Mesendoderm (in vitro differentiated cells): ENCODE measurements at places on chromosomes 5 and 9.

DNA sequence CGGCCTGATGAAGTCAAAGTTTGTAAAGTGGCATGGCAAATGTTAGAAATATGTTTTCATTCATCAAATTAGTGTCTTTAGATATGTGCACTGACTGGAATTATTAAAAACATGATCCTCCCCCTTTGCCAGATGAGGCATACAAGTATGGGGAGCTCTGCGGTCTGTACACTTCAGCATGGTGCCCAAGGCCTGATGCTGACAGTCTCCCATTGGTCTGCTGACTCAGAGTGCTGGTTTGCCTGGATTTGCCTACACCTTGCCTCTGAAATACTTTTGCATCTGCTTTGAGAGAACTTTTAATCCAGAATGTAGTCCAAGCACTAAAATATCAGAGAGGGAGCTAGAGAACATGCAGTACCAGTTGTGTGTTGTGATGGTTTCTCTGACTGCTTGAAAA, 354.3 kb upstream of the ACTBL2 start:
- DNase-seq = no peak

- no peak for DNase-seq
These were observed 221.3 kb upstream of the TAS2R1 start for GRCh38 chr5:9851458-9851857.

DNA sequence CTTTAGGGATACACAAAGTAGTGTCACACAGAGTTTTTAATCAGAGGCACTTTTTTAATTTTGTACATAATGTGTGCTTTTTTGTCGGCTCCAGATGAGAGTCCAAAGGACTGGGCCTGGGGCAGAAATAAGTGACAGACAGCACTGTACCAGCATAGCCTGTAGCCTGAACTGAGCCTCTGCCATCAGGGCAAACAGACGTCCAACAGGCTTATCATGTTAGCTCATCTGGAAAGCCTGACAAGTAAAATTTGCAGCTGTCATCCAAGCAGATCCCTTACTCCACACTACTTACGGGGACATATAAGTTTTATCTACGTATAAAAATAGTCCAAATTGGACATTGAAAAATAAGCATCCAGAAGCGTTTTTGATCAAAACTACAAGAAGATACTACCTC, 233.1 kb upstream of the GAS1 start:
- no peak for DNase-seq

GRCh38 chr5:33827885-33828284, 63.9 kb downstream of the ADAMTS12 start:
- no peak for DNase-seq

DNA sequence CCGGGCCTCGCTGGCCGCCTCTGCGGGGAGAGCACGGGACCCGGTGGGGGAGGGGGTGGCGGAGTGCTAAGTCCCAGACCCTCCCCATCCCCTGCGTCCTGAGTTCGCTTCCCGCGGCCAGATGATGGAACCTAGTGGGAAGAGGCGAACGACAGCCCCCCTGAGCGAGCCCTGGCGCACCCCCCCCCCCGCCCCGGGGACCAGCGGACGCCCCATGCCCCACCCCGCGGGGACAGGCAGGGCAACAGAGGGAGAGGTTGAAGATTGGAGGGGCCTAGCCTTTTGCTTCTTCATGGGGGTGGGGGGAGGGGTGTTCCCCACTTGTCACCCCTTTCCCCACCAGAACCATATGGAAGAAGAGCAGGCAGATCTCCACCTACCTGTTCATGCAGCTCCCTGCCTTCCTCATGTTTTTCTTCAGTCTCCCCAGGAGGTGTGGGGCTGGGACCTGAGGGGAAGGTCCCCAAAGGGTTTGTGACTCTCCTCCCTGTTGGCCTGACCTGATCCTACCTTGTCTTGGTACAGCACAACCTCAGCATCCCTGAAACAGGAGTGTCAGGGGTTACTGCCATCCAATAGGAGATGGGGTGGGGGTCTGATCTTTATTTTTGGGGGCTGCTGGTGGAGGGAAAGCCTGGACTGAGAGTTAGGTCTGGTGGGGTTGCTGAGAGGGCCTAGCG, 485 bp downstream of the FAM53C start:
- peak; percentile 43 for DNase-seq

GRCh38 chr5:148393390-148393741, 9.6 kb downstream of the FBXO38 start:
- peak; percentile 70 for DNase-seq

GRCh38 chr9:120757026-120757913, 35.9 kb downstream of the FBXW2 start:
- DNase-seq = no peak

DNA sequence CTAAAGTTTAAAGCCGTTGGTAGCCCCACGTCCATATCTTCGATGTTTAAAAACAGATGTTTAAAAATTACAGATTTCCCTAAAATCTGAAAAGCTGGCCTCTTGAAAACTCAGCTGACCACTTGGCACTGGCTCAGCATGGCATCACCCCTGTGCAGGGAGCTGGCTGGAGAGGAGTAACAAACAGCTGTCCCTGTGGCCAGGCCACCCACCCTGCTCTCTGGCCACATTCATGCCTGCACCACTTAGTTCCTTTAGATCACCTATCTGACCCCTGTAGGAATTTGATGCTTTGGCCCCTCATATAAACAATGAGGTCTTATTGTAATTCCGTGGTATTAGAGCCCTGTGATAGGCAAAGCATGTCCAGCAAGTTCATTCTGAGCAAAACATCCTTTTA, 107.5 kb downstream of the FRMD3 start:
- DNase-seq = no peak

GRCh38 chr9:36486329-36486932, 86.3 kb upstream of the MELK start:
- peak; percentile 61 for DNase-seq

GRCh38 chr9:36138496-36138895, 2.0 kb downstream of the GLIPR2 start:
- no peak for DNase-seq

GRCh38 chr5:68770551-68770950, 323.3 kb upstream of the SLC30A5 start:
- DNase-seq = no peak

DNA sequence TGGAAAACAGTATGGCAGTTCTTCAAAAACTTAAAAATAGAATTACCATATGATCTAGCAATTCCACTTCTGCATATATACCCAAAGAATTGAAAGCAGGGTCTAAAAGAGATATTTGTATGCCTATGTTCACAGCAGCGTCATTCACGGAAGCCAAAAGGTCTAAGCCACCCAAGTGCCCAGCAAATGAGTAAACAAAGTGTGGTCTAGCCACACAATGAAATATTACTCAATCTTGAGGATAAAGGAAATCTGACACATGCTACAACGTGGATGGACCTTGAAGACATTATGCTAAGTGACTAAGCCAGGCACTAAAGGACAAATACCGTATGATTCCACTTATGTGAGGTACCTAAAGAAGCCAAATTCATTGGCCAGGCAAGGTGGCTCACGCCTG, 11.1 kb upstream of the MED27 start:
- DNase-seq = no peak

- no peak for DNase-seq
These were observed 547.2 kb downstream of the CSNK1G3 start for GRCh38 chr5:124059200-124059599.

GRCh38 chr5:131217791-131218190, 46.1 kb upstream of the CDC42SE2 start:
- no peak for DNase-seq

DNA sequence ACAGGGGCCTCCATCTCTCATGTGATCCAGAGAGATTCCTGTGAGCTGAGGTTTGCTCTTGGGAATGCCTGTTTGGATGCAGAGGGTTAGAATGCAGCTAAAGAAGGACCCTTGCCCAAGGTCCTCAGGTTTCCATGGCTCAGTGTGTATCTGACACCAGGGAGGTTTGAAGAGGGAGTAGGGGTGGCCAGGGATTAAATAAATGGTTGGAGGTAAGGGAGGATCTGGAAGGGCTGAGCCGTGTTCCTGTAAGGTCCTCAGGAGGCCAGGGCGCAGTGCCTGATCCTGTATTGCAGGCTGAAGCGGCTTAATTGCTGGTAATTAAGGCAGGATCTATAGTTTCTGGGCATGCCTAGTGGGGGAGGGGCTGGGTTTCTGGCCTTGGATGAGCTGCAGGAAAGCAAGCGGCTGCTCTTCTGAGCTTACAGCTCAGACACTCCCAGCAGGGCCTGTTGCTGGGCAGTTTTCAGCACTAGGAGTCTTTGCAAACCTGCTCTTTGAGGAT, 41.5 kb upstream of the MAP1B start:
- DNase-seq = peak; percentile 97

DNA sequence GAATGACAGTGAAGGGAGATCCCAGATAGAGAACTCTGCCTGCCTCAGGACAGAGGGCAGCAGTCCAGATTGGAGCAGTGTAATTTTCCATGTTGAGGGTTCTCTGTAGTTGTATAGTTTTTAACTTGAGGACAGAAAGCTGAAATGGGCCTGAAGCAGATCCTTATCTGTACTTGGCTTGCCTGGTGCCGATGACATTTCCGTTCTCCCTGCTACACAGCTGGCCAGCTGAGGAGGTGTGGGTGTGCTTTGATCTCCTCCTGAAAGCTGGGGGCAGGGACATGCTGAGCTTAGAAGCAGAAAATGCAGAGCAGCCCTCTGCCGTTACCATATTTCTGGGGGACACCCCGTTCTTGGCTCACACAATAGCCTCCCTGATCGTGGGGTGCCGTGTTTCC, 10.5 kb downstream of the GLRX start:
- no peak for DNase-seq

DNA sequence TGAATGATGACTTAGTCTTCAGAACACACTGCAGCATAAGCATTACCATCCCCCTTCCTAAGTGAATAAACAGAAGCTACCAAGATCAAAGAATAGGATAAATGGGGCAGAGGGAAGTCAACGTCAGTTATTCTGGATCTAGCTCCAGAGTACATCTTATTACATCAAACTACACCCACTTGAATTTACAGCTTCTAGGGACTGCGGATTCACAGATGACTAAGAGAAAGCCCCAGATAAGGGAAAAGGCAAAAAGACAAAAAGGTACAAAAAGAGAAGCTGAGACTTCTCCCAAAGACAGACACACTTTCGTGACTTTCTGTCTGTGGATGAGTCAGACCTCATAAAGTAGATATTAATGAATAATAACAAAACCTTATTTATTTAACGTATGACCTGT, 457.9 kb upstream of the BRINP1 start:
- no peak for DNase-seq

GRCh38 chr9:79184831-79185230, 386.9 kb upstream of the TLE4 start:
- DNase-seq = no peak

- DNase-seq = peak; percentile 63
These were observed 12.2 kb downstream of the GPR150 start for GRCh38 chr5:95631991-95632675.

- DNase-seq = no peak
These were observed 1.3 kb upstream of the LPCAT1 start for GRCh38 chr5:1524799-1525623.

- DNase-seq = no peak
These were observed 74.0 kb upstream of the RAPGEF6 start for GRCh38 chr5:131709043-131709442.

DNA sequence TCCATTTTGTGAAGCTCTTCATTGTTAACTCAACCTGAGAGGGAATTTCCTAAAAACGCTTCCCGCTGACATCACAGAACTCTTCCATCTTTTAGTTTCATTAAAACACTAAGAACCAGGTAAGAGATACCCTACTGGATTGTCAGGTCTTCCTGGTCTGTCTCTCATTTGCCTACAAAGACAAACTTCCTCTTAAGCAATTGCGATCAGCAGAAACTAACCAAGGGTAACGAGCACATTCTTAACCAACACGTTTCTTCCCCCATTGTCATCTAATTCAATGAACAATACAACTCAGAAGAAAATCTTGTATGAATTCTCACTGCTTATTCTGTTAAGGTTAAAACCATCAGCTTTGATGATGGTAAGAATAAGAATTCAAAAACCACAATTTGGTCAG, 6.6 kb downstream of the FBXW11 start:
- DNase-seq = peak; percentile 61

- DNase-seq = peak; percentile 81
These were observed 937 bp upstream of the SLC26A2 start for GRCh38 chr5:149959406-149960236.

DNA sequence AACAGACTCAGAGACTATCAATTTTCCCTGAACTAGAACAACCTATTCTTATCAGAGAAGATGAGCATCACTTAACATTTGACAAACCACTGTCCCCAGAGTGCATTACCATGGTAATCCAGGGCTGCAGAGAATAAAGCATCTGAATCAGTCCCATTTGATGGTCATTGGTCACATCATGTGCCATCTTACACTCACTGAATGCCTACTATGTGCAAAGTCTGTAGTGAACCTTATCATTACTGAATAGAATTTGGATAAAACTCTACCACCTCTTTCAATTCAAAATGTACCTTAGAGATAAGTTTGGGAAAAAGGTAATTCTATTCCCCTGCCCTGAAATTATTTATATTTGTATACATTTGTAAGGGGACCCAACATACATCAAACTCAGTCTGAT, 156.4 kb upstream of the TRPC7 start:
- DNase-seq = no peak

DNA sequence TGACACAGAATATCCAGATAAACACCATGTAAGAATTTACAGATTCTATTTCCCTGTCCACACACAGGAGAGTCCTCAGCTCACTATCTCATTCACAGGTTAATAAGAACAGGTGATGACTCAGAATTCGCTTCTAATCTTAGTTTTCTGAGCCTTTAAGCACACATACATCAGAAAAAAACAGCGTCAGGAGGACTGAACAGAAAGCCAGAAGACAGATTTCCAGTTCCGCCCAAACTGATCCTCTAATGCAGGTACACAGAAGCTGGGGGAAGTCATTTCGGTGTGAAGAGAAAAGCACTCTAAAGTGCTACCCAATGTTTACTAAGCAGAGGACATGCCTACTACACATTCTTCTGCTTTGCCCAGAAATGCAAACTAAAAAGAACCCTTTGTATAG, 1.6 kb downstream of the CEMIP2 start:
- no peak for DNase-seq

- DNase-seq = peak; percentile 42
These were observed 20.4 kb upstream of the ZNF354B start for GRCh38 chr5:178839319-178839704.

GRCh38 chr5:159415301-159415937, 85.1 kb upstream of the IL12B start:
- peak; percentile 28 for DNase-seq

- DNase-seq = no peak
These were observed 149.8 kb downstream of the ICE1 start for GRCh38 chr5:5572010-5572865.

DNA sequence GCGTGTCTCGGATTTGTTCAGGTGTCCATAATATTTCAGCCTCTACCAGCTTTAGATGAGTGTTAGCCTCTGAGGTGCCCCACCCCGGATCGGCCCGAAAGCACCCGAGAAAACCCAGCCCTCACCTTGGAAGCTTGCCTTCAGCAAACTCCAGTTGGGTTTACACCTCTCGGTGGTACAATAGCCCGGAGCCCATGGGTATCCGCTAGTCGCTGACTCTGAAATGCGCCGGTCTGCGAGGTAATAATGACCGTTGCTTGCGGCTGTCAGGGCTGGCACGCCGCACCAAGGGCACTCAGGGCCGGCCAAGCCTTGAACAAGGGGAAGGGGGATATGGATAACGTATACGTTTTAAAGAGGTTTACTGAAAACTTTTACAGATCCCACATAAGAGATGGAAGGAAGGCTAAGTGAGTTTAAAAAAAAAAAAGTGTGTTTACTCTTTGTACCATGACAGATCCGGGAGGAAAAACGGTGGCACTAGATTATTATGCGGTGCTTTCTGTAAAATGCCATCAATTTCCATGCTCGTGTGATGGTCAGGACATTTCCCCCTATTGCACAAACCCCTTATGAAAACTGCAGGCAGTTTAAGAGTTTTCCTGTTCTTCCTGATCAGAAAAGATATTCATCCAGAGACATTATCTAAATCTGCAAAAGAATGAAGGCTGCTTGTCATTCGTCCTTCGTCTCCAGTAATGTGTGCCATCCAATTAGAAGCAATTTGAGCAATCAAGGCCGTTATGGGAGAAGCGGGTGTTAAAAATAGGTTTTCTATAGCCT, 124.2 kb downstream of the TMEM161B start:
- peak; percentile 17 for DNase-seq
